IPS DF 19.7 (cell line): ENCODE measurements at places on chromosomes 5 and 9.

GRCh38 chr5:32201122-32201753 lies 27.1 kb upstream of the GOLPH3 start:
- no peak for DNase-seq

- no peak for DNase-seq
These were observed 246.3 kb upstream of the MAP3K1 start for GRCh38 chr5:56569076-56569475.

DNA sequence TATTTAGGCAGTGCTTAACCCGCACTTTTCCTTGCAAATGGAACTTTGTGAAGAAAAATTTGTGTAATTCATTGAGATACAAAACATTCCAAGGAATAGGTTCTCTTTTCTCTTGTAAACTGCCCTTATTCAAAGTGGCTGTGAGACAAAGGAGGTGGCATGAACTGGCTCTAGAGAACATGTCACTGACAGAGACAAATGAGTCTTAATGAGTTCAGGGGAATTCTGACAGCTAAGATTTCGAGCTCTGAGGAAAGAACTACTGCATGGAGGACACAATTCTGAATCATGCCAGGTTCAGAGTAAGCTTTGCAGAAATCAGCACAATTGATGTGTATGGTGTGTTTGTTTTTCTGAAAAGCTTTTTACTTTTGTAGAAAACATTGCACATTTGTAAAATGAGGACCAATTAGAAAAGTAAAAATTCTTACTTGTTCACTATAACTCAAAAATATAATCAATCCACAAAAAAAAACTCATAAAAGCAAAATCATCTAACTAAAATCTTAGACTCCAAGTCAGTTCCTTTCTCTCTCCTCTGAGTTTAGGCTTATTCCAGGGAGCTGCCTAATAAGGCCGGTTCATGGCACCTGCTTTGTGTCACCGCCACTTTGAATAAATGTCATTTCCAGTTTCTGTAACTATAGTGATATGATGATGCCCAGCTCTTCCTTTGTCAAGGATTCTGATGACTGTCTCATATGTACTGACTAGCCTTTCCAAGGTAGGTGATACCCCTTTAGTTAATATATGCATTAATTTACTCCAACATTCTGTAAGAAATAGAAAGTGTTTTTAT lies 163.2 kb downstream of the HCN1 start:
- DNase-seq = peak; percentile 2

DNA sequence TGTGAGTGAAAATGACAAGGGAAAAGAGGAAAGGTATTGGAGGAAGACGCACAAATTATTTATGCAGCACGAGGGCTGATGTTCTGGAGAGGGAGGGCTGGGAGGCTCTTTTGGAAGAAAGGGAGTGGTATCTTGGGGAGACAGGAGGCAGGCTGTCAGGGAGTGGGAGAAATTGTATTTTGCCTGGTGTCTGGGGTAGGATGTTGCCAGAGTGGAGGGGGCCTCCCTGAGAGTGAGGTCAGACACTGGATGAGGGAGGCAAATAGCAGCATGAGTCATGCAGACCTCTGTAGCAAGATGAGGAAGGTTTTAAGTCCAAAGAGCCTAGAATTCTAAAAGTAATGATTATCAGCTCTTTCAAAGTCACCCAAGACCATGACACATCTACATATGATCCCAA lies 158.0 kb downstream of the DMRT2 start:
- DNase-seq = no peak

DNA sequence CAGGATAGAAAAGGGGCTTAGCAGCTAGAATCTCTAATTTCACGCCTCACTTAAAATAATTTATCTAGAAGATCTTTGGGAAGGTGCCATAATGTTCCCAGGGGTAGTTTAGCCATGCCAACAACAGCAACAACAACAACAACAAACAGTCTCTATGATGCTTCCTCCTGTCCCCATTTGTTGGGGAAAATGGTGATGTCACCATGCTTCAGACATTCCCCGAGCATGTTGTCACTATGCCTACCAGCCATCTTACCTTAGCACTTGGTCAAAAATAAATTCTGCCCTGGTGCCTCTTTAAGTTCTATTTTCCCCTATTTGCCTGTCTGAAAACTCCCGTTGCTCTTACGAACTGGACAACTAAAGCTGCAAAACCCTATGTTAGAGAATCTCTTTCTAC lies 76.6 kb downstream of the KCNN2 start:
- DNase-seq = no peak
